Bone marrow (tissue), 2 donors: ENCODE measurements at places on chromosomes 16 and 17.

DNA sequence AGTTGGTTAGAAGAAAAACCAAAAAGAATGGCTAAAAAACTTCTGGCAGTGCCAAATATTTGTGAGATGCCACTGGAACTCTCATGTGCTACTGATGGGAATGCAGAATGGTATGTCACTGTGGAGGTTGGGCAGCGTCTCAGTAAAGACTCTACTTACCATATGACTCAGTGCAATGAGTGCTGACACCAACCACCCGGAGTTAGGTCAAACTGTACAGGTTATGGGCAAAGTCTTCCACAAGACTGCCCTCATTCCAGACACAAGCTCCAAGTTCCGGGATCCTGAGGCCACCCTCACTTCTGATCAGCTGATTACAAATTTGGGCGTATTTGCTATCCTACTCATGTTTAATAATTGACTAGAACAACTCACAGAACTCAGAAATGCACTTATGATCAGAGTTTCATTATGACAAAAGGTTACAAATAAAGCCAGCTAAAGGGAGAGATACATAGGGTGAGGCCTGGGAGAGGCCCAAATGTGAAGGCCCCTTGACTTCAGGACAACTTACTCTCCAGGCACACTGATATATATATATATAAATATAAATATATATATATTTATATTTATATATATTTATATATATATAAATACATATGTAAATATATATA, 114.9 kb downstream of the TRIM37 start:
- no peak for DNase-seq

- no peak for DNase-seq
These were observed 17.1 kb downstream of the TRAF4 start for GRCh38 chr17:28760601-28761562.

GRCh38 chr17:45954914-45955313, 44.1 kb upstream of the STH start:
- DNase-seq: no peak

DNA sequence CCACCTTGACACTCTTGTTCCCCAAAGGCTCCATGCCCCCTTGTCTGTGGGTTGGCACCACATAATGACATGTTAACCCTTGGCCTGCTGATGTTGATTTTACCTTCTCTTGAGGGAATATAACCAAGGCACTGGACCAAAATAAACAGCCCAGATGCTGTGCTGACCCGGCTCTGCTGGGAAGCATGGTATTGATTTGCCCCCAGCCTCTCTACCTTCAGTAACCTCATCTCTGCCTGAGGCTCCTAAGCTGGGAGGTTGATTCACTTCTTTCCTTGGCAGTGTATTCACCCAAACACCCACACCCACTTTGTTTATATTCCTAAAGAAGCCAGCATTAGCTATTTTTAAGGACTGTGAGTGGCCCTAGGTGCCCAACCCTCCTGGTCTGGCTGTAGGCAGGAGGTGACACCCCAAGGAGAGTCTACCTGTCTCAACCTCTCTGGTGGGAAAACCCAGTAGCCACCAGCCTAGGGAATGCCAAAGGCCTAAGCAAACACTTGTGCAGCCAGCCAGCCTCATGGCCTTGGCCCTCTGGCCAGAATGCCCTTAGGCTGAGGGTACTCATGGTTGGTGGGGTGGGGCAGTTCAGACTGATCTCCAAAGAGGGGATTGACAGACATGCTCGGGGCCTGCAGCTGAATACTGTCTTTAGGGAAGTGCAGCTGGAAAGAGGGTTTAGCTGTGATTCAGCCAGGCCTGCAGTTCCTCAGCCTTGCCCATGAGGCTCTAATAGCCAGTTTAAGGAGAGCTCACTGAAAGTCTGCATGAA, 42.7 kb downstream of the GNAO1 start:
- DNase-seq: no peak

GRCh38 chr17:16107165-16107770, 107.6 kb downstream of the TTC19 start:
- DNase-seq: no peak

- no peak for DNase-seq
These were observed 4.9 kb upstream of the ACTG1 start for GRCh38 chr17:81517339-81518112.

DNA sequence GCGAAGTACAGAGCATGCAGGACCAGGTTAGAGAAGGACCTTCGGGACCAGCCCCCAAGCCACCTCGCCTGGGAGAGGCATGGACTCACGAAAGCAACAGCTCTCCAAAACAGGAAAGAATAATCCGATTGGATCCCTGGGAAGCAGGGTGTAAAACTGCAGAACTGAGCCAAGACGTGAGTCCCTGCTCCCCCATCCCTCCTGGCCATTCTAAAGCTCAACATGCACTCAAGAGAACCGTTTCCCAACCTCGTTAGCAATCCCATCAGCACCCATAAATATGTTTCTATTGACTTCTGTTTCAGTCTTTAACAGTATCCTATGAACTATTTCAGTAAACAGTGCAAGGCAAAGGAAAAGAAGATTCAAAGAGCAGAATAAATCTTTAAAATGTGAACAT, 167.0 kb downstream of the COPRS start:
- DNase-seq: no peak

DNA sequence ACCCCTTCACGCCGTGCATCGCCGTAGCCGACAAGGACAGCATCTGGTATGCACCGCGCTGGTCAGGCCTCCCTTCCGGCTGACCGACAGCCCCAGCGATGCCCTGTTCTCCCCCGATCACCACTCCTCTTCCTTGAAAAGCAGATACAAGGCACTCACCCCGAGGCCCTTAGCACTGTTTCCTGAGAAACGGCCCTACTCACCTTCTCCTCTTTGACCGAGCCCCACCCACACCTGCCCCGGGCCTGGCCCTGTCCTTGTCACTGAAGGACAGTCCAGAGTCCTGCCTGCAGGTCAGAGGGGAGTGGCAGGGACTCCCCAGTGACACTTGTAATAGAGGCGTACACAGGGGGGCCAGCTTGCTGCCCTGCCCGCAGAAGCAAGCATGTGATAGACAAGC, 45.9 kb upstream of the CHMP6 start:
- no peak for DNase-seq

DNA sequence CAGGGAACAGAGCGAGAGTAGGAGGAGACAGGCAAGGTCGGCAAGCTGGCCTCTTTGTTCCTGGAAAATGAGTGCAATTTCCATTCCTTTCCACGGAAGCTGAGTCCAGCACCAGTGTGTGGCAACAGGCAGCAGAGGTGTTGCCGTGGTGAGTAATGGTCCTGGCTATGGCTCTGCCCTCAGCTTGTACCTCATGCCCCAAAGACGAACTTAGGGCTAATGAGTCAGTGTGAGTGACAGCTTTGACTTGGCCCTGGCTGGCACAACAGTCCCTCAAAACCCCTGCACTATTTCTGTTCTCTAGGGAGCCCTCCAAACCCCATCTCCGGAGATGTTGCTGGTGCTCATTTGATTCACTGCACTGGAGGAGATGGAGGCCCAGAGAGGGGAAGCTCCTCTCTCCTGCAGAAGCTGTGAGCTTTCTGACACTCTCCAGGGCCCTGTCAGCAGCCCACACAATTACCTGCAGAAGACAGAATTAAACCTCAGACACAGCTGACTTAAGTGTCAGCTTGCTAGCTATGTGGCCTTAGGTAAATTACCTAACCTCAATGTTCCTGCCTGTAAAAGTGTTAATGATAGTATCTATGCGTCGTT, 129.9 kb downstream of the TMEM132E start:
- DNase-seq: no peak

DNA sequence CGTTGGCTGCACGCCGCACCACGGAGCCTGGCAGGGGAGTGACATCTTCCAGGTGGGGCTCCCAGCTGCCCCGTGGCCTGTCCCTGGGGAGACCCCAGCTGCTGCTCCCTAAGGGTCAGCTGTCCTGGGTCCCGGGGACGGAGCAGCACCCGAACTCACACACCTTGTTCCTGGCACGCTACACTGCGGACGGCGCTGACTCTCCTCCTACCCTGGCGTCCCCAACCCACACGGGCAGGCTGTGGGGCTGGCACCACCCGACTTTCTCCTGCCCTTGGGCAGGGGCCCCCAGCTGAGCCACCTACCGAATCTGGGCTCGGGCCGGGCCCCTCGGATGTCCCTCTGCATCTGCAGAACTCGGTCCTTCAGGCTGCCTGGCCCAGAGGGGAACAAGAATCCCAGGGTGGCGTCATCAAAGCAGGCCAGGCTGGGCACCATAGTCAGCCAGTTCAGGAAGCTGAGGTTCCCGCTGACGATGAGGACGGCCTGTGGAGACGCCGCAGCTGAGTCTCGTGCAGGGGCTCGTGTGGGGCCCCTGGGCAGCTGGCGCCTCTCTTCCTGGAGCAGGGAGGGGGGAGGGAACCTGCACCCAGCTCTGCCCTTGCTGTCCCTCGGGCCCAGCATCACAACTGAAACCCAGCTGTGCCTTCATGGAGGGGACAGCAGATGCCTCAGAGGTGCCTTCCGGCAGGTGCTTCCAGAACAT, 70.5 kb upstream of the GNG13 start:
- DNase-seq: no peak

- no peak for DNase-seq
These were observed 117.0 kb downstream of the RGS9 start for GRCh38 chr17:65254166-65254565.

GRCh38 chr17:2478458-2478857, 33.2 kb downstream of the METTL16 start:
- no peak for DNase-seq

DNA sequence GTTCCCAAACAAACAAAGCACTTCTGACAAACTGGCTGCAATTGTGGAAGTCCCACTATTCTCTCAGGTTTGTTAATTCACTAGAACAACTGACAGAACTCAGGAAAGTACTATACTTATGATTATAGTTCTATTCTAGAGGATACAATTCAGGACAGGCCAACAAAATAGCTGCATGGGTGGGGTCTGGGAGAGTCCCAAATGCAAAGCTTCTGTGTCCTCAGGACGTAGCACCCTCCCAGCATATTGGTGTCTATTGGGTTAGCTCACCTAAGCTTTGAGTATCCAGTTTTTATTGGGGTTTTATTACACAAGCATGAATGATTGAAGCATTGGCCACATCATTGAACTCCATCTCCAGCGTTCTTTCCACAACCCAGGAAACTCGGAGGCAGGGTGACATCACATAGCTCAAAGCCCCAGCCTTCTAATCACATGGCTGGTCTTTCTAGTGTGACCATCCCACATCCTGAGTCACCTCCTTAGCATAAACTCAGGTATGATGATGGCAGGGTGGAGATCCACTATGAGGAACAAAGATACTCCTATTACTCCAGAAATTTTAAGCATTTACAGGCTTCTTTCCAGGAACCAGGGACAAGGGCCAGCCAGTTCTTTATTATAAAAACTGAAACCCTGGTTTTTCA, 43.9 kb upstream of the CCNF start:
- DNase-seq: no peak

GRCh38 chr16:61215605-61216004, 820.6 kb downstream of the CDH8 start:
- no peak for DNase-seq

DNA sequence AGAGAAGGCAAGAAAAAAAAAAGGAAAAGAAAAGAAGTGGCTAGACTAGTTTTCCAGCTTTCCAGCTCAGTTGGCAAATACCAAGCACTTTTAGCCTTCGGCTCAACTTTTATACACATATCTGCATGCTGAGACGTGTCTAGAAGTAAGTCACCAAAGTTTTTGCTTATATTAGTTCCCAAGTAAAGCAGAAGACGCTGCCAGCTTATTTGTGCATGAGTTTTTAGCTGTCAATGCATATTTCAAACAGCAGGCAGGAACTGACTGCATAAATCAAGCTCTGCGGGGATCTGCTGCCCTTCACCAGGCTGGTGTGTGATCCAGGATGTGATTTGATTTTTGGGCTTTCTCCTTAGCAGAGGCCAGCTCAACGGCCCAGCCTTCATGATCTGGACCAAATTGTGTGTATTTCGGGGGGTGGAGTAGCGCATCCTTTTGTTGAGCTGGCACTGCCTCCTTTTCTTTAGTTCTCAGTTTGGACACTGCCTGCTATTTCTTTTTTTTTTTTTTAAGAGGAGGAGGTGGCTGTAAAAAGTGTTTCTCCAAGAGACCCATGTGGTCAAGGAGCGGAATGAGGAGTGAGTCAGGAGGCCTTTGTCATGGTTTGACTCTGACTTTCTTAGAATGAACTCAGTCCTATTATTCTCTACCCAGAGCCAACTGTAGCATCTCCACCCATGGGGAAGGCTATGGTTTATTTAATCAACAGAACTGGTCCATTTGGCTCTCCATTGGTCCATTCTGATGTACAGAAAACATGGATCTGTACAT, 162.6 kb upstream of the XYLT1 start:
- no peak for DNase-seq

DNA sequence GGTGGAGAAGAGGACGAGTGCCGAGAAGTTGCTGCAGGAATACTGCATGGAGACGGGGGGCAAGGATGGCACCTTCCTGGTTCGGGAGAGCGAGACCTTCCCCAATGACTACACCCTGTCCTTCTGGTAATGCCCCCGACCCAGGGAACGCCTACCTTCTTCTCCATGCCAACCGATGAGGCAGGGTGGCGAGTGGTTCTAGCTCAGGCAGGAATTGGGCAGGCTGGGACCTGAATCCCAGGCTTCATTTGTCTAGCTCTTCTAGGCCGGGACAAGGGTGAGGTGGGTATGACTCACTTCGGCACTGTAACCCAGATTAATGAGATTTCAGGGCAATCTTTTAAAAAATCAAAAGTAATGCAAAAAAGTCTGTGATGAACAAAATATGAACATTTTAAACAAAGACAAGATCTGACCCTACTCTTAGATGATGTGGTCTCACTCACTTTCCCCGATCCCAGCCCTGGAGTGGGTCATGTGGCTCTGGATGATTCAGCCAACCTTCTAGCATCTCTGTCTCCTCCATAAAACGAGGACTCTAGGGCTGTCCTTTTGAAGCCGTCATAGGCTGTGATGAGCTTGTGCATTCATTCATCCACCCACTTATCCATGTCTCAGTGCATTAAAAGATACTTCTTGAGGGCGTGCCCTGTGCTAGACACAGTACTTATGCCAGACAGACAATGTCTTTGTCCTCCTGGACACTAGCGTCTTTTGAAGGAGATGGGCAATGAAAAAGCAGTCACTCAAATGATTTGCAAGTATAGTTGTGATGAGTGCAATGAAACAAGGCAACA, 102.6 kb downstream of the SDR42E1 start:
- no peak for DNase-seq

DNA sequence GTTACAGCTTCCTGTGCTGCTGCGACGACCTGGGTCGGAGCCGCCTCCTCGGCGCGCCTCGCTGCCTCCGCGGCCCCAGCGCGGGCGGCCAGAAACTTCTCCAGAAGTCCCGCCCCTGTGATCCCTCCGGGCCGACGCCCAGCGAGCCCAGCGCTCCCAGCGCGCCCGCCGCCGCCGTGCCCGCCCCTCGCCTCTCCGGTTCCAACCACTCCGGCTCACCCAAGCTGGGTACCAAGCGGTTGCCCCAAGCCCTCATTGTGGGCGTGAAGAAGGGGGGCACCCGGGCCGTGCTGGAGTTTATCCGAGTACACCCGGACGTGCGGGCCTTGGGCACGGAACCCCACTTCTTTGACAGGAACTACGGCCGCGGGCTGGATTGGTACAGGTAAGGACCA, 746 bp downstream of the HS3ST2 start:
- DNase-seq: no peak

GRCh38 chr17:71527311-71527710, 593.5 kb upstream of the SOX9 start:
- no peak for DNase-seq
